ENCODE measurements at places on chromosomes 6 and 20. TPM values are rescaled to one million over a fixed set of nuclear protein-coding genes. Genes with fewer than 3 reads are reported as not detected.

DNA sequence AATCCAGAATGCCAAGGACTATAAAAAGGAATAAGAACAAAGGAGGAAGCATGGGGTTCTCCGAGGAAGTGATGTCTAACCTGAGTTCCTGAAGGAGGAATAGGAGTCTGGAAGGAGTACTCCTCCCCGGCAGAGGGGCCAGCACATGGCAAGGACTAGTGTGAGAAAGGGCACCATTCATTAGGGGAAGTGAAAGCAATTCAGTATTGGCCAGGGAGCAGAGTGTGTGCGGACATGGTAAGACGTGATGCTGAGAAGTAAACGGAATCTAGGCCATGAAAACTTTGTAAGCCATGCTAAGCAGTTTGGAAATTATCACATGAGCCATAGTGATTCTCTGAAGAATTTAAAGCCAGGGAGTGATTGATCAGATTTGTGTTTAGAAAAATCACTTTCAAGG lies 218.9 kb upstream of the PRDM1 start:
- DNase-seq, result no peak

DNA sequence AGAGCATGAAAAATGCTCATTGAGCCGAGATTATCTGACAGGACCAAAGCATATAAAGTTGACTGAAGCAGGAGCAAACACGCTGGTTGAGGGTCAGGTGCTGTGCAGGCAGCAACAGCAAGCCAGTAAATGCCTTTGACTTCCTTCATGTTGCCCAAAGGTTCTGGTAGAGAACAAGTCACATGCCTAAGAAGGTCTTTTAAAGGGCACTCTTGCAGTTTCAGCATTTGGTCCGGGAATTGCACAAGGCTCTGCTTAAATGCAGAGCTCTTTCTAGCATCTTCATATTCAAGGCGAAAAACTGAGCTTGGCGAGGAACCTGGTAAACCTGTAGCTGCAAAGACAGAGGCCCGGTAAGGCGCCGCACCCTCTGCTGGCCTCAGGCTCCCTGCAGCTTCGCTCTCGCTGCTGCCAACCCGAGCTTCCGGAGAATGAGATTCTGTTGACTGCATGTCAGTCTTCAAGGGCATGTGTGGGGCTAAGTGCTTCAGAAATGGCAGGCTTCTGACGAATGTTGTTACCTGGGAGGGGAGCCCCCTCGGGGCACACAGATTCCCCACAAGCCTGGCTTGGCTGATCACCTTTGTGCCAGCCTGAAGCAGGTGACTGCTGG lies 205.2 kb downstream of the KIF16B start:
- DNase-seq, result no peak

DNA sequence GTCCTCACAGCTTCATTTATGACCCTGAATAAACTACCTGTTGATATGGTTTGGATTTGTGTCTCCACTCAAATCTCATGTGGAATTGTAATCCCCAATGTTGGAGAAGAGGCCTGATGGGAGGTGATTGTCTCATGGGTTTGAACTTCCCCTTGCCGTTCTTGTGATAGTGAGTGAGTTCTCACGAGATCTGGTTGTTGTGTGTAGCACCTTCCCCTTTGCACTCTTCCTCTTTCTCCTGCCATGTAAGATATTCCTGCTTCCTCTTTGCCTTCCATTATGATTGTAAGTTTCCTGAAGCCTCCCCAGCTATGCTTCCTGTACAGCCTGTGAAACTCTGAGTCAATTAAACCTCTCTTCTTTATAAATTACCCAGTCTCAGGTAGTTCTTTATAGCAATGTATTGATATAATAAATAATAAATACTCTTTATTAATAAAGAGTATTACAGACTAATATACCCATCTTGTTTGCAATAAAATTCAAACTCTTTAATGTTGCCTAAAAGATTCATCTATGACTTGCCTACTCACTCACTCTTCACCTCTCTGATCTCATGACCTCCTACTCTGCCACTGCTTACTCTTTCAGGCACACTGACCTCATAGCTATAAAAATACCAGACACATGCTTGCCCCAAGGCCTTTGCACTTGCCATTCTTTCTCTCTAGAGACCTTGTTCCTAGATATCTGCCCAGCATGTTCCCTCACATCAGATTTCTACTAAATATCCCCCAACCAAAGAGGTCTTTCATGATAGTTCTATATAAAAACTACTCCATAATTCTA lies 256.4 kb upstream of the MARCKS start:
- no peak for DNase-seq

GRCh38 chr20:23235173-23236027 lies 115.2 kb upstream of the NXT1 start:
- DNase-seq, result peak; percentile 61

Gene ARFGEF2
- 7.4 TPM for polyA plus RNA-seq

DNA sequence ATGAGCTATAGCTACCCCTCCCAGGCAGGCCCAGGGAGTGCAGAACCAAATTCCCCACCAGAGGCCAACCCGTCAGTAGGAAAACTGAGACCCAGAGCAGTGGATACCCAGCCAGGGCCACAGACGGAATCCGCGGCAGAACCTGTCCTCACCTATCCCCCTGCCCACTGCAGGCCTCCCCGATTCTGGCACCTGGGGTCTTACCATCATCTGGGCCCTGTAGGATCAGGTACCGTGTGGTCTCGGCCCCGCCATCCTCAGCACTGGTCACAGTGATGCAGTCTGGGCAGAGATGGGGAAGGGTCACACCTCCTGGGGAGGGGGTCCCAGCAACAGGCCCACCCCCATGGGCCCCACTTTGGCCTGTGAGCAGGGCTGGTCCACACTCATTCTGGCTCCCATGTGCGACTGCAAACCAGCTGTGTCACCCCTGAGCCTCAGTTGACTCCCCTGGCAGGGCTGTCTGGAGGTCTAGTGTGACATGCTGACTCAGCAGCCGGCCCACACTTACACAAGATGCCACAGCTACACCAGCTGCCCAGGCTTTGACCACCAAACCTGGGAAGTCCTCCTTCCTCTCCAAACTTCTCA lies 3.8 kb downstream of the ZNF335 start:
- DNase-seq, result no peak

DNA sequence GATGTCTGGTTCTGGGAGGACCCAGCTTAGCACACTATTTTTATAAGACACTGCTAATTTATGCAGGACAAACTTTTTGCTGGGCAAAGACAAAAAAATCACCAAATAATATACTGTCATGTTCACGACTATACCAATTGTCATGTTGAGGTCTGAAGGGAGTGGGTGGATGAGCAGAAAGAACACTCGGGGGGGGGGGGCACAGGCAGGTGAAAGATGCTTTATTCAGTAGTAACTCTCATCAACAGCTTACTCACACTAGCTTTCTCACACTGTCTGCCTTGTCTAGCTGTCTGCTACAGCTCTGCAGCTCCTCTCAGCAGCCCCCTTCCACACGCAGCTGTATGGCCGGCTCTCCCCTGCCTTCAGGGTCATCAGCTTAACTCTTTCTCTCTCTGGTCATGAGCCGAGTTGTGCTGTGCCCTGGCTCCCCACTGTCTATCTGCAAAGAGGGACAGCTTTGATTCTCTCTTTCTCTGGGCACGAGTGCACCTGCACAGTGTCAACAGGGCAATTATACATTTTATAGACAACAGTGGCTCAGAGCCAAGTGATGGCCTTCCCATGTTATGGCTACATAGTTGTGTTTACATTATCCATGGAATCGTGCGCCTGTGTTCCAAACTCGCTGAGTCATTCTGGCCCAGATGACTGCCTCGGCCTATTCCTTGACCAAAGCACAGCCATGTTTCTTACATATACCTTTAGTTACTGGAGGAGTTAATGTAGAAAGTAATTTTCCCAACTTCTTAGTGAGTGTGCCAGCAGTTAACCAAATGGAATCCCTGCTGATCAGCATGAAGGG lies 187.7 kb upstream of the PRSS16 start:
- no peak for DNase-seq

DNA sequence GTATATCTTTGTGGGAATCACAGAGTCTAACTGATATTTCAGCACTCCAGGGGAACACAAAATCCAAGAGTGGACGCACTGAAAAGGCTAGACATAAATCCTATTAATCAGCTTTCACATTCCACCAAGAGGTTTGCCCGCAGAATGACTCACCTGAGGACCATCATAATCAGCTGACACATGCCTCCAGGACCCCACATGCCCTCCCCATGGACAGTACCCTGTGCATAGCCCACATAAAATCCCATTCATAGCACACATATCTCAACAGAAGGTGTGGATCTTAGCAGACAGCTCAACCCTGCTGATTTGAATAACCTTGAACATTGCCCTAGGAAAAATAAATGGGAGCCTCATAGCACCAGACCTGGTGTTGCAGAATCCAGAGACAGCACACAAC lies 246.8 kb upstream of the TENT5A start:
- no peak for DNase-seq

GRCh38 chr6:106799031-106799894 lies 169.9 kb downstream of the QRSL1 start:
- DNase-seq, result peak; percentile 63

- no peak for DNase-seq
These were observed 53.2 kb upstream of the IFNGR1 start for GRCh38 chr6:137272403-137272802.

Measured in kidney (tissue), 22 donors.